ENCODE measurements at places on chromosomes 5 and 9.

DNA sequence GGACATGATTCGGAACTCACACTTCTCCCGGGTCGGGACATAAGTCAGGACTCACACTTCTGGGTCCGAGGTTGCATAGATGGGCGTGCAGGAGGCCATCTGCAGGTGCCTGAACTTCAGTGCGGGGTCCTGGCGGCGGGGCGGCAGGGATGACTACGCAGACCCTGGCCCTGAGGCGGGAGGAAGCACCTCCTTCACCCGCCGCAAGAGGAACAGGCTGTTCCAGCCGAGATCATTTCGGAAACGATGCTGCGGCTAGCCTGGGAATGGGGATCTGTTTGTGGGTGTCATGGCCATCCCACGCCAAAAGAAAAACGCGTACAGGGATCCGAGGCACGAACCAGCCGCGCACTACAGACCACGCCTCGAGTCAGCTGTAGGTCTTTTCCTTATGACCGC, 196.6 kb downstream of the TTLL11 start:
- no peak for DNase-seq

- DNase-seq: no peak
Observed at GRCh38 chr5:112346411-112347044, 72.5 kb downstream of the EPB41L4A start.

GRCh38 chr5:66684663-66685062, 88.5 kb downstream of the MAST4 start:
- DNase-seq: no peak

GRCh38 chr5:96141749-96142148, 180.1 kb upstream of the ELL2 start:
- no peak for DNase-seq

DNA sequence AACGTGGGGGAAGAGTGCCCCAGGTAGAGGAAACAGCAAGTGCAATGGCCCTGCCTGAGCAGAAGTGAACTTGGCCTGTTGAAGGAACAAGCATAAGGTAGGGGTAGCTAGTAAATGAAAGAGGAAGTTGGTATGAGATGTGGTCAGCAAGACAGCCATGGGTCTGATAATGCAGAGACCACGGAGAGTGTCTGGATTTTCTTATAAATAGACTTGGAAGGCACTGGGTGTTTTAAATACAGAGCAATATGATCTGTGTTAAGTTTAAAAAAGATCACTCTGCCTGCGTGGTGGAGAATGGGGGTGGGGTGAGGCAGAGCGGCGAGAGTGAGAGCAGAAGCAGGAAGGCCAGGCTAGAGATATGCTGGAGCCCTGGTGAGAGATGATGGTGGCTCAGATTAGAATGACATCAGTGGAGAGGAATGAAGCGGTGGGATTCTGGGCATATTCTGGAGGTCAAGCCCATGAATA, 4.2 kb downstream of the ADAM19 start:
- DNase-seq: no peak

GRCh38 chr5:179437341-179438001, 92.2 kb upstream of the ADAMTS2 start:
- DNase-seq: no peak

GRCh38 chr9:111985315-111985714, 88.7 kb downstream of the UGCG start:
- no peak for DNase-seq

GRCh38 chr5:96329289-96329688, 103.8 kb downstream of the PCSK1 start:
- no peak for DNase-seq

DNA sequence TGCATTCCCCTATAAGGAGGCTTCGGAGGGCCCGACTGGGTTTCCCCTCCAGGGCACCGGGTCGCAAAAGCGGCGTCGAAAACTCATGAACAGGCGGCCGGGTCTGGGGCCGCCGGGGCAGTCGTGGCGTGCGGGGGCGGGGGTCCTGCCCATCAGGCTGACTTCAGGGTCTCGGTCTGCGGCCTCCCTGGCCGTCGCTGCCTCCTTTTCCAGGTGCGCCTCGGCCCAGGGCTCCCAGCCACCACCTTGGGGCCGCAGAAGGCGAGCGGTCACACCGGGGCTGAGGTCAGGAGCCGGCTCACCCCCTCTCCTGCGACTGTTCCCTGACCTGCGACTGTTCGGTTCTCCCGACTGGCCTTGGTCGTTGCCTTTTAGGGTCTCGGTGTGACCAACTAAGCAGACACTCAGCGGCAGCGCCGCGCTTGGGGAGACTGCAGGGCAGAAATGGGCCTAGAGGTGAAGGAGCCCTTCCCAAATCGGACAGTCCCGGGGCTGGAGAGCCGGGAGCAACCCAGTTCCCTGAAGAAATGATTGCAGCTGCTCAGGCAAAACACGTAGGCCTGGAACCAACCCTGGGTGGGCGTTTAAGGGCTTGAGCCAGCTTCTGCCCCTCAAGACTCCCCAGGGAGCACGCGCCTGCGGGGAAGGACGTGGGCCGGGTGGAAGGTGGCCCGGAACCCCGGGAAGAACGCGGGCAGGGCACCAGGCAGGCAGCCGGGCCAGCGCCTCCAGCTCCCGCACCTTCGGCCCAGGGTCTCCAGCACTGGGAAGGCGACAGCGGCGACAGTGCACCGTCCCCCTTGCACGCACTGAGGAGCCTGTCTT, 11.2 kb downstream of the IRX2 start:
- no peak for DNase-seq

DNA sequence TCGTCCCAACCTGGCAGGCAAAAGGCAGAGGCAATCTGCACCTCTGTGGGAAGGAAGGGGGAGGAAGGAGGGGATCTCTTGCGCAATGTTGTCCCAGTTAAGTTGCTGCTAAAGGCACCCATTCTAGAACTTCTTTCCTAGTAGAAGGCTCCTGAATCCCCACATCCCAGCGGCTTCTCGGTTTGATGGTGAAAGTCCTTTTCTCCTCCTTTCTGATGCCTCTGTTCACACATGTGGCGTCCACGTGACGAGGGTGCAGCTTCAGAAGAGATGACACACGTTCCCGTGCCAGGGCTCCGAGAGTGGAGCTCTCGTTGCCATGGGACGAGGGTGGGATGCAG, 96.9 kb upstream of the FCN2 start:
- no peak for DNase-seq

DNA sequence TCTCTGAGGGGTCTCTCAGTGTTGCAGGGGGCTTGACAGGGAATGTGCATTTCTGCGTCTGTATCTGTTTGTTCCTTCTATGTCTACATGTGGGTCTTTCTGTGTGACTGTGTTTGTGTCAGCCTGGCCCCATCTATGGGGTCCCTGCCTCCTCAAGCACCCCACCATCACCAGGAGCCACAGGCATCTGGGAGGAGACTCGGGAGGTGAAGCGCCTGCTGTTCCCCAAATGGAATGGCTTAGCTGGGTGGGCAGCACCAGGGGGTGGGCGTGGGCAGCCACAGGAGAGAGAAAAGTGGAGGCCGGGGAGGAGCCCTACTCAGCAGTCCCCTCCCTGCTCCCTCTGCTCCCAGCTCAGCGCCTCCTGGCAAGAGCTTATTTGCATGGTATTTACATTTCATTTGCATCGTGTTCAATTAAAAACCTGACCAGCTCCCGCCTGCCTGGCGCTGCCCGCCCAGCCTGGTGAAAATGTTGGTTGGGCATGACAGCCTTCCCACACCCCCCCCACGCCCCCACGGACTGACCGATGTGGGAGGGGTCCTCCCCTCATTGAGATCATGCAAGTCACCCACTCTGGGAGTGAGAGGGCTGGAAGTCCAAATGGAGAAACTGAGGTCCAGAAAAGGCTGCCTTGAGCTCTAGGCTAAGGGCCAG, 50.5 kb downstream of the CXXC5 start:
- peak; percentile 24 for DNase-seq

GRCh38 chr5:75450069-75450468, 61.4 kb downstream of the CERT1 start:
- no peak for DNase-seq

GRCh38 chr9:109098171-109098959, 21.4 kb downstream of the TMEM245 start:
- DNase-seq: no peak

- DNase-seq: no peak
Observed at GRCh38 chr9:38343552-38343951, 49.0 kb upstream of the ALDH1B1 start.

DNA sequence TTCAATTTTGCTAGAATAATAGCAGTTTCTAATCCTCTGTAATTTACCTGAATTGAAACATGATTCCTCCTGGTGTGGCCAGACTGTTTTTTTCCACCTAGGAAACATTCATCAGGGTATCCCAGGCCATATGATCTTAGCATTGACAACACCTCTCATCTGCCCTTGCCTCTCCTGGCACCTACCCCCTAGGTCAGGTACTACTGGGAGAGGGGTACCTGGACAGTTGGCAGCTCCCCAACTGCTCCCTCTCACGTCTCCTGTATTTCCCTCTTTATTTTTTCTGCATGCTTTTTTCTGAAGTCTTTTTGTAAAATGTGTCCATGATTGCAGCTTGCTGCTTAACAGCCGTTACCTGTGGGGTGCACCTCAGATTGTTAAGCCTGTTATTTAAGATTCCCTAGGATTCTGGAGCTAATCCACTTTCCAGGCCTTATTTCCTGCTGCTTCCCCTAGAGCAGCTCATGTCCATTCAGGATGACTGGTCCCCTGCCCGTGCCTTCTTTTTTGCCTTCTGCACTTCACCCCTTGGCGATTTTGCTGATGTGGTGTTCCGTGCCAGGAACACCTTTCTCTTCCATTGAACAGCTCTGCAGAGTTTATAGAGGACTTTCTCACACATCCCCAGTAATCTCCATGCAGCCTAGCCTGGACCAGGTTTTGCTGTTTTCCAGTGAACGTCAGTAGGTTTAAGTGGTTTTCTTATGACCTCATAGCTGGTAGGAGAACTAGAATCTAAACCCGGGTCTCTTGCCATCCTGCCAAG, 33.6 kb downstream of the SNX30 start:
- DNase-seq: peak; percentile 57

GRCh38 chr9:115930472-115930871, 223.1 kb upstream of the PAPPA start:
- DNase-seq: no peak

GRCh38 chr9:72726947-72727346, 205.5 kb downstream of the TMC1 start:
- no peak for DNase-seq

DNA sequence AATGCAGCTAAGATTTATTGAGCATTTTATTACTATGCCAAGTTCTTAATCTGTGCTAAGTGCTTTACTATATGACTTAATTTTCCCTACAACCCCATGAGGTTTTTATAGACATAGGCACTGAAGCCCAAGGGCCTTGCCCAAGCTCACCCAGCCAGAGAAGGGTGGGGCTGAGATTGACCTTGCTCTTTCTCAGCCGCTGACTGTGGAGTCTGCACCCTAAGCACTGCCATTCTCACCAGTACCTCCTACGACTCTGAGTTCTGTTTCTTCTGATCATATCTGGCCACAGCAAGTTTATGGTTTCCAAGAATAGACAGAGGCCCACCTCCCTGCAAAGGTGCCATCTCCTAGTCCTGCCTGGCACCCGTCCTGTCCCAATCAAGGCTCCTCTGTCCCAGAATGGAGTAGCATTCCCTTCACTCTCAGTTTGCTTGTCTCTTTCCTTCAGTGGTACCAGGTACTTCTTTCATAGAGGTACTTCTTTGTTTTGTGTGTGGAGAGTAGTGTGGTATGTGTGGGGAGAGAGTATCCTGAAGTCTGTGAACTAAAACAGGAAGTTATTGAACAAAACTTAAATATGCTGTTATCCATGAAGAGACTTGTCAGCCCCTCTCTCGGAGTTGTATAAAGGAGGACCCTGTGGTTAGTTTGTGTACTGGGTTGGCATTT, 42.6 kb downstream of the CSF1R start:
- no peak for DNase-seq

DNA sequence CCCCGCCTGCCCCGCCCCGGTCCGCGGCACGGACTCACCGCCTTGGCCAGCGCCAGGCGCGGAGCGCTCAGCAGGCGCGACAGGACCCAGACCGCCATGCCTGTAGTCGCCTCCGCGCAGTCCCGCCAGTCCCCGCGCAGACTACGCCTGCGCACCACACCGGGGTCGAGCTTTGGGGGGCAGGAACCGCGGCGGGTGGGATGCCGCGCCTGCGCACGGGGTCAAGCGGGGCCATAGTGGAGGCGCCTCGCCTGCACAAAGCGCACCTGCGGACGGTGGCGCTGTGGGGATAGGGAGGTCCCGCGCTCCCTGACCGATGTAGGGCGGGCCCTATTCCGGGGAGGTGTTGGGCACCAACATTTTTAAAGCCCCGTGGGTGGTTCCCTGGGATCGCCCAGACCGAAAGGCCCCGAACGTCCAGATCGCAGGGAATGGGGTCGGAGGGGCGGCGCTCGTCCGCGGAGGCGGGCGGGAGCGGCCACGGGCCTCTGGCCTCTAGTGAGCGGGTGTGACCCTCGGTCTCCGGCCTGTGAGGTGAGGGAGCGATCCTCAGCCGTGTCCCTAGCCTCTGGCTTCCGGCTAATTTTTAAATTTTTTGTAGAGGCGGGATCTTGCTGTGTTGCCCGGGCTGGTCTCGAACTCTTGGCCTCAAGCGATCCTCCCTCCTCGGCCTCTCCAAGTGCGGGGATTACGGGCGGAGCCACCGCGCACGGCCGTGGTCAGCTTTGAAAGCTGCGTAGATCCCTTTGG, 70.8 kb upstream of the LPCAT1 start:
- DNase-seq: peak; percentile 84

GRCh38 chr5:140317859-140318258, 15.0 kb upstream of the PFDN1 start:
- DNase-seq: no peak

- no peak for DNase-seq
Observed at GRCh38 chr9:87562530-87563170, 65.0 kb downstream of the DAPK1 start.

DNA sequence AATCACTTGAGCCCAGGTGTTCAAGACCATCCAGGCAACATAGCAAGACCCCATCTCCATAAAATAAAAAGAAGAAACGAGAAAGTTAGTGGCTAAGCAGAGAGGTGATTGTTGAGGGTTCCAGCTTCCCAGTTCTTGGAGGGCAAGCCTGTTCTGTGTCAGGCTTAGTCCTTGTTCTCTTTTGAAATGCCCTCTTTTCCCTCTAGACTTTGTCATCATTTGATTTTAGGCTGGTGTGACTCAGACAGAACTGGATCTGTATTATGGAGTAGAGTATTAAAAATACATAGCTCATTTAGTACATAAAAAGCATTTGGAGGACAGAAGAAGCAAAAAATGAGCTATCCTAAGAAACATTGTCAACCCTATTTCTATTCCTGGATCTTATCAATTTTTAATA, 159.4 kb downstream of the CD180 start:
- no peak for DNase-seq

- no peak for DNase-seq
Observed at GRCh38 chr5:132055808-132056609, 4.4 kb upstream of the IL3 start.

DNA sequence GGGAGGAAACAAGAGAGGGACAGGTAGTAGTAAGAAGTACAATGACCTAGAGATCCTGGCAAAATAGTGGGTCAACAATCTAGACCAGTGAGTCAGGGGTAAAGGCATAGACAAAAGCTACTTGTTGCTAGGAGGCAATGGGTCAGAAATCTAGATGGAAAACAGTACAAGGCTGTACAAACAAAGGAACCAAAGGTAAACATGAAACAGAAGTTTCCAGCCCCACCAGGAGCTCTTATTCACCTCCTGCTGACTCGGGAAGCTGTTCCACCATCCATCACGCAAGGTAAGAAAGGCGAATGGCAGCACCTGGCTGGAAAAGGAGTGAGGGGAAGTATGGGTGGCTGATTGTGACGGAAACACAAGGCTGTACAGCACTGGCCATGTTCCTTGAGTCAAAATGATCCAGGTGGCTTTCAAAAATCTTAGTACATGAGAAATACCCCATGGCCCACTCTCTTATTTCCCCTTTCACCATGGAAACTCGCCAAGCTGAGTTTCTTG, 70.5 kb upstream of the RAI14 start:
- peak; percentile 53 for DNase-seq

GRCh38 chr5:83035373-83036100, 41.7 kb downstream of the TMEM167A start:
- no peak for DNase-seq
